ENCODE measurements at places on chromosomes 12 and 14. TPM values are rescaled to one million over a fixed set of nuclear protein-coding genes. Genes with fewer than 3 reads are reported as not detected.
A peak's percentile ranks its signal among the peaks of the same experiment; 100 is the strongest.

ADAMTS20 gene
- not detected for total RNA-seq

CLEC6A gene
- total RNA-seq: not detected

GPD1 gene
- 4.2 TPM for total RNA-seq

IL31 gene
- not detected for total RNA-seq

PKP2 gene
- 0.54 TPM for total RNA-seq

IL25 gene
- total RNA-seq: not detected

KRT3 gene
- not detected for total RNA-seq

EPYC gene
- total RNA-seq: not detected

DNA sequence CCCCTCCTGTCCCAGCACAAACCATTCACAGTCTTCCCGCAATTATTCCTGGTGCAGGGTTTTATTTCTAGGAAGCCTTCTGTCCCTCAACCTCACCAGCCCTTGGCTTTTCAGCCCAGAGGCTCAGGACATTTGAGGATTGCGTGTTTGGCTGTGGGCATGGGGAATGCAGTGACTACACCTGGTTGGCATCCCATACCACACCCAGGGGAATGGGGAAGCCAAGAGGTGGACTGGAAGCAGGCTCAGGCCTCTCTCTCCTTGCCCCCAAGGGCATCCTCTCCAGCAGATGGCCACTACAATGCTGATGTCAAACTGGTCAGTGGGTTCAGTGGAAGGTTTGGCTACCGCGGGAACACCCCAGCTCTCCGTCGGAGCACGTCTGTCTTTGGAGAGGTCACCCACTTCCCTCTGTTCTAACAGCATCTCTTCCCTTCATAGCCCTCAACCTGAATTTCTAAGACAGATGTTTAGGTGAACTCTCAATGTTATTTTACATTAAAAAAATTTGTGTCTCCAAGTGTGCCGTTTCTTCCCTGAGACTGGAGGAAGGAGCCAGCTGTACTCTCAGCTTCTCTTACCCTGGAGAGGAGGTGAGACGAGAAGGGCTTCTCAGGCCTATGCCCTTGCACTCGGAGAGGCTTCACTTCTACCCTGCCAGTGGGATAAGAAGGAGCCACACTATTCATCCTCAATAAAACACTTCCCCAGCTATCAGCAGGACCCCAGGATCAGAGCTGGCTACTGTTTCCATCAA lies 35.5 kb downstream of the DCAF4 start:
- DNase-seq: no peak
- peaks cover 23% of the 10 kb centered on the region for H3K36me3 ChIP-seq
- no peak overlapping the region for H3K4me3 ChIP-seq
- H3K27ac ChIP-seq: no peak overlapping the region

DNA sequence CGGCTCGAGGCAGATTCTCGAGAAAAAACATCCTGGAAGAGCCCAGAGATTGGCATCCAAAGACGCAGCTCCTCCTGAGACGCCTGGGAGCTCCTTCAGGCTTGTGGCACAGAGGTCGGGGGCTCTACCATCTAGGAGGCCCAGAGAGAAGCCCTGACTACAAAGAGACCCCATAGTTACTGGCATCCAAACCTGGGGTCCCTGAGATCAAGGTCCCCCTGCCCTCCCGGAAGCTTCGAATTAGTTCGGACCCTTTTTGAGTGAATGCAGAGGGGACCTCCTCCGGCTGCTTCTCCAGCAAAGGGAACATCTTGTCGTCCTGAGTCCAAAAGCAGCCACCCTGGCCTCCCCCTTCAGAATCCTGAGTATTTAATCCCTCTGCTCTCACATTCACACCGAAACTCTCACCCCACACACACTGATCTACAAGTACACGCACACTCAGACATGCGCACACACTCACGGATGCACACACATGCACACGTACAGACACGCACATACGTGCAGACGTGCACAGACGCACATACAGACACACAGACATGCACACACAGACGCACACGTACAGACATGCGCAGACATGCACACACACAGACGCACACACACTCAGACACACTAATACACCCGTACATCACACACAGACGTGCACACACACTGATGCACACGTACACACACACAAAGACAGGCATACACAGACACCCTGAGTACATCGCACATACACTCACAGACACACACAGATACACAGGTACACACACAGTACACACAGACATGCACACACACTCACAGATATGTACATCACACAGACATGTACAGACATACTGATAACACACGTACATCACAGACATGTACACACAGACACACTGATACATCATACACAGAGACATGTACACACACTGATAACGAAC lies 5.9 kb downstream of the ZNF605 start:
- DNase-seq: no peak
- peaks cover 9% of the 10 kb centered on the region for H3K4me1 ChIP-seq
- H3K27me3 ChIP-seq: no peaks in the 10 kb centered on the region

DNA sequence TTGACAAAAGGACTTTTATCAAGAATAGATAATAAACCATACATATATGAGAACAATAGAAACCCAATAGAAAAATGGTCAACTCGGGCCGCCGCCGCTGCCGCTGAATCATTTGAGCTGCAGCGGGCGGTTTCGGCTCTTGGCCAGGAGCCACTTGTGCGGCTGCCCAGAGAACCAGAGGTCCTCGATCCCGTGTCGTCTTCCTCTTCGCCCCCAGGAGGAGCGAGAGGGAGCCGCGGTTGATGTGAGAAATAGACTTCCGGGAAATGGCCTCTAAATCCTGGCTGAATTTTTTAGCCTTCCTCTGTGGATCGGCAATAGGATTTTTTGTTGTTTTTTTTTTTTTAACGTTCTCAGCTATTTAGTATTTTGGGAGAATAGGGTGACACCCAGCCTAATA lies 44.8 kb downstream of the CPSF6 start:
- H3K27me3 ChIP-seq: no peaks in the 10 kb centered on the region
- peak; percentile 11 for DNase-seq
- H3K27ac ChIP-seq: no peak overlapping the region
- H3K4me3 ChIP-seq: peak overlapping the region; percentile 58

- H3K27me3 ChIP-seq: no peaks in the 10 kb centered on the region
- H3K27ac ChIP-seq: peak within 1 kb of the TSS; percentile 82
- H3K36me3 ChIP-seq: no peaks in the 10 kb centered on the region
- peak within 1 kb of the TSS; percentile 81 for H3K4me3 ChIP-seq
Observed at GRCh38 chr12:81077686-81078441, at the start of gene ACSS3. TSS of gene ACSS3 (plus strand) at chr12:81078079. CDS start at chr12:81078121, 42 bp downstream.

GRCh38 chr14:47675466-47676314 lies at the start of gene MDGA2:
TSS of gene MDGA2 (minus strand) at chr14:47675605.
- DNase-seq: no peak
- H3K4me1 ChIP-seq: peaks cover 11% of the 10 kb centered on the region
- H3K27me3 ChIP-seq: no peaks in the 10 kb centered on the region
- no peaks in the 10 kb centered on the region for H3K36me3 ChIP-seq

DNA sequence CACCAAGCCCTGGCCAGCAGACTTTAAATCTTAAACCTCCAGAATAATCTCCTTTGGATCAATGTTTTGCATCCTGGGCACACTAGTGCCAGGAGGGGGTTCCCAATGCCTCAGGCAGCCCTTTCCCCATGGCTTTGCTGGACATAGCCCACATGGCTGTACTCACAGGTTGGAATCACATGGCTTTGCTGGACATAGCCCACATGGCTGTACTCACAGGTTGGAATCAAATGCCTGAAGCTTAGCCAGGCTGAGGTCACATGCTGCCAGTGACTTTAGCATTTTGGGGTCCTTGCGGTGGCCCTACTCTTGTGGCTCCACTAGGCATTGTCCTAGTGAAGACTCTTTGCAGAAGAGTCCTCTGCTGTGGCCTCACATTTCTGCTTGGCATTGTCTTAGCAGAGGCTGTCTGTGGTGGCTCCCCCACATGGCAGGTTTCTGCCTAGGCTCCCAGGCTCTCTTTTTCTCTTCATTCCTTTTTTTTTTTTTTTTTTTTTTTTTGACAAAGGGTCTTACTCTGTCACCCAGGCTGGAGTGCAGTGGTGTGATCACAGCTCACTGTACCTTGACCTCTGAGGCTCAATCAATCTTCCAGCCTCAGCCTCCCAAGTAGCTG lies 13.0 kb downstream of the FLVCR2 start:
- no peak overlapping the region for H3K27ac ChIP-seq
- no peaks in the 10 kb centered on the region for H3K4me1 ChIP-seq
- H3K4me3 ChIP-seq: no peak overlapping the region
- H3K27me3 ChIP-seq: no peaks in the 10 kb centered on the region
- no peak for DNase-seq
- H3K36me3 ChIP-seq: no peaks in the 10 kb centered on the region

DNA sequence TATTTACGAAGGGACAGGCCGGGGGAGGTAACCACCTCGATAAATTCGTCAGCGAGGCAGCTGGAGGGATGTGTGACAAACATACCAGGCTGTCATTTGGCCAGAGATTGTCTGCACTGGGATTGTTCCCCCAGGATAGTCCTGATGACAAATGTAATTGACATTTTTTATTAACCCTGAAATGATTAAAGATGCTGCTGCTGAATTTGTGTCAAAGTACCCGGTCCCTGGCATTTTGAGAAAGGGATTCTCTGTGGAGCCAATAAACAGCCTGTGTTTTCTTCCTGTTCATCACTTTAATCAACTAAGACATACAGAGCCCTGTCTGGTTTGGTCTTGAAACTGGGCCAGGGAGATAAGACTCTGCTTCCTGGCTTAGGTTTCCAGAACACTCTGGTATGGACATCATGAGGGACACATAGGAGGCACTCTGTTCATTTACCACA lies 117.6 kb downstream of the SLC25A47 start:
- H3K36me3 ChIP-seq: no peaks in the 10 kb centered on the region
- H3K27me3 ChIP-seq: no peaks in the 10 kb centered on the region
- H3K4me3 ChIP-seq: no peak overlapping the region
- no peak for DNase-seq
- H3K4me1 ChIP-seq: peaks cover 9% of the 10 kb centered on the region
- H3K27ac ChIP-seq: no peak overlapping the region

DNA sequence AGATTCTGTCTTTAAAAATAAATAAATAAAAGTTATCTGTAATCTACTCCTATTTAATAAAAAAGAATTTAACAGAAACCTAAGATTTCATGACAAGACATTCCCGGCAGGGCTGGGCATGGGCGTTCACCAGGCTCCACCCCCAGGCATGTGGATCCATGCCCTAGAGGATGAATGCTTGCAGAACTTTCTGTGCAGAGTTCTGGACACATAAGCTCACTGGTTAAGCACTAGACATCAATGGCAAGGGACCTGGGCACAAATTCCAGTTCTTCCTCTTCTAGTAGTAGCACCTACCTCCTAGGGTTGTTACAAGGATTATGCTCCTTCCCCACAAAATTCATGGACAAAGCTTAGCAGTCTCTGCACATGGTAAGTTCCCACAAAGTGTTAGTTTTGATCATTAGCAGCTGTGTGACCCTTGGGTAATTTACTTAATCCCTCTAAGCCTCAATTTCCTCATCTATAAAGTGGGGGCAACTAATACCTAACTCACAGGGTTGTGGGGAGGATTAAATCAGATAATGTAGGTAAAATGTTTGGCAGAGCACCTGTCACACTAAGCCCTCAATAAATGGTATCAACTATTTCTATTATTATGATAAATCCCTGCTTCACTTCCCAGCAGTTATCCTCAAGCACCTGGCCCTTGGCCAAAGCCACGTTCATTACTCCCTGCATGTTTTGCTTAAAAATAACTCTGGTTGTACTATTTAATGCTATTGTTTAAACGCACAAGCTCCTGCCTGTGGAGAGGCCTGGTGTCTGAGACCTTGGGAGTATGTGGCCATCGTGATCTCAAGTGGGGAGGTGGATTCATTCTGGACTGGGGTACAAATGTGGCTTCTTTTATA lies 9.8 kb downstream of the GALNT6 start:
- no peaks in the 10 kb centered on the region for H3K4me1 ChIP-seq
- H3K36me3 ChIP-seq: no peaks in the 10 kb centered on the region
- H3K27ac ChIP-seq: no peak overlapping the region
- DNase-seq: no peak
- H3K4me3 ChIP-seq: no peak overlapping the region
- H3K27me3 ChIP-seq: no peaks in the 10 kb centered on the region

- no peak for DNase-seq
- H3K4me1 ChIP-seq: peaks cover 50% of the 10 kb centered on the region
- H3K27ac ChIP-seq: peak overlapping the region; percentile 88
- H3K4me3 ChIP-seq: peak overlapping the region; percentile 36
- peaks cover 6% of the 10 kb centered on the region for H3K36me3 ChIP-seq
Observed at GRCh38 chr12:108825201-108825950, 32.0 kb downstream of the SSH1 start.

GRCh38 chr14:88243946-88244345 lies 79.1 kb downstream of the KCNK10 start:
- no peak overlapping the region for H3K27ac ChIP-seq
- H3K27me3 ChIP-seq: no peaks in the 10 kb centered on the region
- H3K36me3 ChIP-seq: no peaks in the 10 kb centered on the region
- no peak overlapping the region for H3K4me3 ChIP-seq
- no peaks in the 10 kb centered on the region for H3K4me1 ChIP-seq

DNA sequence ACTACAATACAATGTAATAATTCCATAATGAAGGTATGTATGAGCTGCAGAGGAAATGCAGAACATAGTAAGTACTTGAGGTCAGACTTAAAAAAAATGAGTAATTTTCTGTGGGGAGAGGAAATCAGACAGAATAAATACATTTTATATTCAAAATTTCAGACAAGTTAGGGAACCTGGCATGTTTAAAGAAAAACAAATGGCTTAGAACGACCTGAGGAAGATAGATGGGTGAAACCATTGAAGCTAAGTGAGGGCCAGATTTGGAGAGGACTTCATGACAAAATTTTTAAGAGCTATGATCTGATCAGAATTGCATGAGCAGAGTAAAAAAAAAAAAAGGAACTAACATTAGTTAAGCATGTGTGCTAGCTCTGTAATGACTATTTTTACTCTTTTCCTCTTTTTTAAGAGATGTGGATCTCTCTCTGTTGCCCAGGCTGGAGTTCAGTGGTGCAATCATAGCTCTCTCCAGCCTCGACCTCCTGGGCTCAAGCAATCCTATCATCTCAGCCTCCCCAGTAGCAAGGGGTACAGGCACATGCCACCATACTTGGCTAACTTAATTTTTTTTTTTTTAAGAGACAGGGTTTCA lies 157.6 kb upstream of the PDE3A start:
- peak overlapping the region; percentile 57 for H3K27ac ChIP-seq
- no peaks in the 10 kb centered on the region for H3K36me3 ChIP-seq
- no peaks in the 10 kb centered on the region for H3K27me3 ChIP-seq
- DNase-seq: no peak
- no peak overlapping the region for H3K4me3 ChIP-seq
- peaks cover 27% of the 10 kb centered on the region for H3K4me1 ChIP-seq

- no peaks in the 10 kb centered on the region for H3K36me3 ChIP-seq
- no peaks in the 10 kb centered on the region for H3K27me3 ChIP-seq
- H3K4me1 ChIP-seq: peaks cover 18% of the 10 kb centered on the region
- DNase-seq: no peak
- no peak overlapping the region for H3K4me3 ChIP-seq
Observed at GRCh38 chr12:2168808-2169207, 116.0 kb downstream of the CACNA1C start.

Measured in thoracic aorta (tissue), 2 donors.